ENCODE measurements at places on chromosomes 13 and 19. TPM values are rescaled to one million over a fixed set of nuclear protein-coding genes. Genes with fewer than 3 reads are reported as not detected.

Gene ZNF225
- 7.5 TPM for total RNA-seq

Gene SIGLEC7
- not detected for total RNA-seq

Gene CGB1
- not detected for total RNA-seq

Gene ZNF562
- total RNA-seq: 7.2 TPM

Gene ZNF441
- 2.3 TPM for total RNA-seq

Gene KIRREL2
- not detected for total RNA-seq

Gene KASH5
- total RNA-seq: not detected

Gene OVOL3
- total RNA-seq: not detected

Gene KCTD4
- total RNA-seq: not detected

Gene NRTN
- 0.86 TPM for total RNA-seq

Gene DPRX
- total RNA-seq: not detected

Gene TSHZ3
- 9.5 TPM for total RNA-seq

Gene IL12RB1
- 0.18 TPM for total RNA-seq

Gene RTBDN
- total RNA-seq: not detected

Gene ARID3A
- 11.7 TPM for total RNA-seq

Gene KCNRG
- 1.1 TPM for total RNA-seq

Gene B3GNT8
- total RNA-seq: 2.5 TPM

Gene METTL21C
- total RNA-seq: not detected

Gene KCNC3
- not detected for total RNA-seq

Gene MISP3
- 0.35 TPM for total RNA-seq

Gene SHANK1
- total RNA-seq: 10.6 TPM

Gene RCBTB1
- 18.3 TPM for total RNA-seq

Gene CABP5
- not detected for total RNA-seq

Gene SIGLEC12
- not detected for total RNA-seq

Gene ZNF541
- not detected for total RNA-seq

Gene C19orf18
- not detected for total RNA-seq

Gene ASF1B
- total RNA-seq: 37.4 TPM

Gene TGFBR3L
- not detected for total RNA-seq

Data from myometrial cell (primary cell).